ENCODE measurements at places on chromosomes 12 and 14.

- H3K27ac ChIP-seq, result no peak overlapping the region
- no peak overlapping the region for H3K4me3 ChIP-seq
- no peak for DNase-seq
- no peaks in the 10 kb centered on the region for H3K27me3 ChIP-seq
These were observed 39.8 kb upstream of the EID3 start for GRCh38 chr12:104263580-104264358.

DNA sequence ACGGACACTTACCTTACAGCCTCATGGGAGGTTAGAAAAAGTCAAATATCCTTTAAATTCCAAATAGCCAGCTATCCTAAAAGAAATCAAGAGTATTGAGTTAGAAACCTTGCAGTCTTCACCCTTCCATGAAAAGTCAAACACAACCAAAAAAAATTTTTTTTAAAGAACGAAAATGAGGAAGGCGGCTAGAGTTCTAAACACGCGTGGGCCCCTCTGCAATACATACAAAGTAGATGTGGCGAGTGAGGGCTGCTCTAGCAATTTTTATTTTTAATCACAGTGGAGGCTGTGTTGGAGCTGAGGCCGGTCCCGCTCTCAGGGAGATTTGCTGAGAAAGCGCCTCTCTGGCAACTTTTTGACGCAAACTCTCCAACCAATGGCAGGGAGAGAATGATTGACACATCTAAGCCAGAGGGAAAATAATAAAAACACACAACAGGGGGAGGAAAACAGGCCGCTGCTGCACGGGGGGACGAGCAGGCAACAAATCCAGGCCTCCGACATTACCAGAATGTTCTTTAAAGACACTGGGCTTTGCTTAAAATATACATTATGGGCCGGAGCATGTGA lies at the start of gene OTX2:
Gene OTX2 (minus strand): TSS at position 333 of the 573 bp plus-strand sequence. CDS start 5,023 bp downstream, outside the sequence.
- no peaks in the 10 kb centered on the region for H3K36me3 ChIP-seq
- H3K4me3 ChIP-seq, result no peak within 1 kb of the TSS
- peaks cover 64% of the 10 kb centered on the region for H3K27me3 ChIP-seq

DNA sequence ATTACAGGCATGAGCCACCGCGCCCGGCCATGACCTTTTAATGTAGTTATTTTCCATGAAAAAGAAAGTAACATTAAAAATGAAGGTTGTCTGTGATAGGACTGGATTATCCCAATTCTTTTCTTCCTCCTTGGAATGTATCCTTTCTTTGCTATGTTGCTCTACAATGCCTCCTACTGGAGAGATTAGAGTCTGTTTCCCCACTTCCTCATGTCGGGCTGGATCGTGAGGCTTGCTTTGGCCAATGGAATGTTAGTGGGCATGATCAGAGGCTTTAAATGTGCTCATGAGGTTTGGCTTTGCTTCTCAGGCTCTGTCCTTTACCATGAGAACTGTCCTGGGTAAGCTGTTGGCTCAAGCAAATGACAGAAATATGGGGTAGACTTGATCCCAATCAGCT lies 34.7 kb upstream of the SOCS2 start:
- no peak for DNase-seq
- peaks cover 24% of the 10 kb centered on the region for H3K4me1 ChIP-seq
- no peaks in the 10 kb centered on the region for H3K36me3 ChIP-seq
- H3K4me3 ChIP-seq, result no peak overlapping the region

- H3K27me3 ChIP-seq, result peaks cover 2% of the 10 kb centered on the region
- no peak overlapping the region for H3K4me3 ChIP-seq
- no peak overlapping the region for H3K27ac ChIP-seq
- DNase-seq, result no peak
- no peaks in the 10 kb centered on the region for H3K36me3 ChIP-seq
These were observed 226.8 kb upstream of the HMGA2 start for GRCh38 chr12:65597527-65597926.

Data from natural killer cell (primary cell).